ENCODE measurements at places on chromosomes 2 and 18.

DNA sequence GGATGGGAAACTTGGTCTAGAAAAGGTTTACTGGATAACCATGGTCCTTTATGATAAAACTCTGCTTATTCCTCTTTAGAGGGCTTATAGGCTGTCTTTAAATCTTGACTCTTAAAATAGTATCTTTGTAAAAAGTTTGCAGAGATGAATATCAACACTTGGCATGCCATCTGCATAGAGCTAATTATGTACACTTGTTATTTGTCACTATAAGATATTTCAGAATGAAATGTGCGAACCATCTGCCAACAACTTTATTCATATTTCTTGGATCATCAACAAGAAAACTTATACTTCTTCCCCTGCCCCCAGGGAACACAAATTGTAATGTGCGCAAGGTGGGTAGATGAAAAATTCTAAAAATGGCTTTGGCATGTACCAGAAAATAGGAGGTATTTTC, 653.0 kb upstream of the CHAC2 start:
- DNase-seq = no peak

DNA sequence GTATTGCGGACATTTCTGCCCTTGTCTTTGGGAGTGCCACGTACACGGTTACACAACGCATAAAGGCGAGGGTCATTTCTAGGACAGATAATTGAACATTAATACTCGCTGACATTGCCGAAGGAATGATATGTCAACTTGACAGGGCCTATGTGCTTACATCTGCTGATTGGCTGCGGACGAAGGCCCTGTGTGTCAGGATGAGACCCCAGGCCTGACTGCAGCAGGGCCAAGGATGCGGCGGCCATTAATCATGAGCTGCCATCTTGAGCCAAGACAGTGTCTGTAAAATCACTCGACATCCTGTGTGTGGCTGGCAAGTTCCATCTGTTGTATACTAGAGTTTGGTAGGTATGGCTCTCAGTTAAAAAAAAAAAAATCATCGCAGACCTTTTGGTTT, 96.6 kb downstream of the MEIS1 start:
- no peak for DNase-seq

GRCh38 chr2:41618754-41619153, 429.1 kb upstream of the PKDCC start:
- no peak for DNase-seq

- DNase-seq = no peak
These were observed 102.2 kb upstream of the TGFA start for GRCh38 chr2:70655786-70656185.

- DNase-seq = no peak
These were observed 20.3 kb upstream of the ASXL3 start for GRCh38 chr18:33557706-33558105.

- no peak for DNase-seq
These were observed 260.8 kb upstream of the FAM98A start for GRCh38 chr2:33859811-33860461.

DNA sequence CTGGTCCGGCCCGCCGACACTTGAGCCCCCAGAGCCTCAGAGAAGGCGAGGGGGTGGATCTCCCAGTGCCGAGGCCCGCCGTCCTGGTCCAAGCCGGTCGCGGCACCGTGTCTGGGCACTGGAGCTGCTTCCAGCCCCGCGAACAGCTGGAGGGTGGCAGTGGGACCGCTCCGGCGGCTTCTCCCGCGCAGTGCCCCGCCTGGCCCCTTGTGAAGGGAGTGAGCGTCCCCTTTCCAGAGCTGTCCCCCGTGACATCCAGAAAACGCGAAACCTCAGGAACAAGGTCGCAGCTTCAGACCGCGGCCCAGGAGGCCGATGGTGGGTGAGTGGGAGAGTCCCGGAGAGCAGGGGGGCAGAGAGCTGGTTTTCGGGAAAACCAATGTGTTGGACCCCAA, 579 bp upstream of the EMX1 start:
- no peak for DNase-seq

DNA sequence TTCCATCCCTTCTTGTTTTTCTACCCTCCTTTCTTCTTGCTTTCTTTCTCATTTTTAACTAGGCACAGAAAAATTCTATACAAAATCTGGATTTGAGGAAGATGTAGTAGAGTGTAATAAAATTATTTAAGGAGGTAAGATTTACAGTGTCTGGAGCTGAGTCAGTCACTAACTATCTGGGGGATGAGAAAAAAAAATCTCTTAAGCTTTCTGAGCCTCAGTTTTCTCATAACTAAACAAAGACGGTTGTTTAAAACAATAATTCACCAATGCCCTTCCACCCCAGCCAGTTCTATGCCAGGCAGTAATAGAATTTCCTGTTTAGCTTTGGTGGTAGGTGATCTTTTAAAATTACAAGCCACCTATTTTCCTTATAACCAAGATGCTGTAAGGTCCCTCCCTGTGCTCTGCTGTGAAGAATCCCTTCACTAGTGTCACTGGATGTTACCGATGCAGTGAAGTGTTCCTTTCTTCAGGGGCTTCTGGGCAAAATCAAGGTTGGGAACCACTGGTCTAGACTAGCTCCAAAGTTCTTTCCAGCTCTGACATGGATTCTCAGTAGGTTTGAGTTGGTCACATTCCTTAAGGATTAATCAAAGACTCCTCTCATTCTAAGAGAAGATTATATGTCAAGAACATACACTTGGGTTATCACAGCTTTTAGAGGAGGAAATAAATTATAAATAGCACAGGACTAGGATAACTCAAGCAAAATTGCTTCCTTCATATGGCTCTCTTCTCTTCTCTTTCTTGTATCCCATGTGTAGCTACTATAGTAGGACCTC, 289.0 kb downstream of the CDH2 start:
- no peak for DNase-seq

GRCh38 chr2:98128556-98129109, 41.7 kb downstream of the VWA3B start:
- no peak for DNase-seq

Measured in germinal center (tissue), 1 donor.